ENCODE measurements at places on chromosomes 5 and 9. TPM values are rescaled to one million over a fixed set of nuclear protein-coding genes. Genes with fewer than 3 reads are reported as not detected.

The PCDHA11 gene
- 6.5 TPM for polyA plus RNA-seq

The VCAN gene
- polyA plus RNA-seq, result 146 TPM

The IL3 gene
- not detected for polyA plus RNA-seq

The LHX2 gene
- polyA plus RNA-seq, result 0.72 TPM

The NEUROG1 gene
- not detected for polyA plus RNA-seq

The FOXD4L6 gene
- polyA plus RNA-seq, result not detected

The FAM151B gene
- 0.62 TPM for polyA plus RNA-seq

The C9orf50 gene
- polyA plus RNA-seq, result not detected

The SLC34A3 gene
- polyA plus RNA-seq, result 0.06 TPM

The PLEKHG4B gene
- polyA plus RNA-seq, result 31.1 TPM

The DMRT3 gene
- polyA plus RNA-seq, result not detected

The RETREG1 gene
- polyA plus RNA-seq, result 0.62 TPM

The KCNV2 gene
- not detected for polyA plus RNA-seq

The GCNT4 gene
- 1.1 TPM for polyA plus RNA-seq

The TAS2R1 gene
- polyA plus RNA-seq, result not detected

The RNF208 gene
- 2.7 TPM for polyA plus RNA-seq

The GMCL2 gene
- not detected for polyA plus RNA-seq

The DMRT2 gene
- polyA plus RNA-seq, result 0.24 TPM

The CCDC192 gene
- not detected for polyA plus RNA-seq

The STPG3 gene
- not detected for polyA plus RNA-seq

The LCN1 gene
- polyA plus RNA-seq, result not detected

The ZBED3 gene
- 7.3 TPM for polyA plus RNA-seq

The TJP2 gene
- polyA plus RNA-seq, result 51.7 TPM

The CD74 gene
- polyA plus RNA-seq, result 61.0 TPM

The IL9 gene
- not detected for polyA plus RNA-seq

The INSL6 gene
- not detected for polyA plus RNA-seq

The GRAMD2B gene
- polyA plus RNA-seq, result 3.5 TPM

The PRDM9 gene
- not detected for polyA plus RNA-seq

The PRR16 gene
- polyA plus RNA-seq, result 1.6 TPM

The LMAN2 gene
- polyA plus RNA-seq, result 225 TPM

The NDST1 gene
- 37.7 TPM for polyA plus RNA-seq

The ADGRD2 gene
- 1.2 TPM for polyA plus RNA-seq

The PDE8B gene
- 0.20 TPM for polyA plus RNA-seq

The TAF11L10 gene
- not detected for polyA plus RNA-seq

The SCGB3A2 gene
- polyA plus RNA-seq, result 47.1 TPM

The FAM200C gene
- 2.6 TPM for polyA plus RNA-seq

The TYRP1 gene
- 0.15 TPM for polyA plus RNA-seq

The LNPEP gene
- polyA plus RNA-seq, result 0.96 TPM

The CLIC3 gene
- 0.33 TPM for polyA plus RNA-seq

The BHMT2 gene
- 0.11 TPM for polyA plus RNA-seq

The MPDZ gene
- polyA plus RNA-seq, result 14.6 TPM

The GPR150 gene
- 0.27 TPM for polyA plus RNA-seq

The C5orf52 gene
- polyA plus RNA-seq, result not detected

The LRRTM2 gene
- polyA plus RNA-seq, result not detected

The SPINK7 gene
- not detected for polyA plus RNA-seq

The GFI1B gene
- polyA plus RNA-seq, result 0.11 TPM

The ELAVL2 gene
- polyA plus RNA-seq, result 2.4 TPM
